ENCODE measurements at places on chromosomes 2 and 18.

GRCh38 chr2:30871980-30872789 is 64.9 kb upstream of the CAPN13 start:
- DNase-seq: no peak

GRCh38 chr2:37653093-37653492 is 18.3 kb downstream of the CDC42EP3 start:
- no peak for DNase-seq

DNA sequence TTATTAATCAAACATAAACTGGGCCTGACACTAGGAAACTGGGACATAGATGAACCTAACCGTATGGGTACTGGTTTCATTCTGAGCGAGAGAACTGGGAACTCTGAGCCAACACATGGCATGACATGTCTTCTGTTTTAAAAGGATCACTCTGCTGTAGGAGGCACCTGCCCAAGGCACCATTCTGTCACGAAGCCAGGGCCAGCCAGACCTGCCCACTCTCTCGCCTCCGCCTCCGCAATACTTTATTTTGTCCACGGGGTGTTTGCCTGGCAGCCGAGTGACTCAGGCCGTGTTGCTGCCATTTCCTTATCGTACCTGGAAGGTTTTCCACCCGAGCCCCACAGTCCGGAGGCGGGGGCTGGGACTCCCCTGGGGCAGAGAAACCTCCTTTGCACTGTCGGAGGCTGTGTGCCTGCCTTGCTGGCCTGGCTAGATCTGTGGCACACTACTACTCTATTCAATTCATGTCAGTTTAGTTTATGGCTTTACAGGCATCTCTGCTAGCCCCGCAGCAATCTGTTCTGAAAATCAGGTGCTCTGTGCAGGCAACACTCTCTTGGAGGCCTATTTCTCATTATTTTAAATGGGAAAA is 120.4 kb upstream of the ACKR3 start:
- DNase-seq: no peak

DNA sequence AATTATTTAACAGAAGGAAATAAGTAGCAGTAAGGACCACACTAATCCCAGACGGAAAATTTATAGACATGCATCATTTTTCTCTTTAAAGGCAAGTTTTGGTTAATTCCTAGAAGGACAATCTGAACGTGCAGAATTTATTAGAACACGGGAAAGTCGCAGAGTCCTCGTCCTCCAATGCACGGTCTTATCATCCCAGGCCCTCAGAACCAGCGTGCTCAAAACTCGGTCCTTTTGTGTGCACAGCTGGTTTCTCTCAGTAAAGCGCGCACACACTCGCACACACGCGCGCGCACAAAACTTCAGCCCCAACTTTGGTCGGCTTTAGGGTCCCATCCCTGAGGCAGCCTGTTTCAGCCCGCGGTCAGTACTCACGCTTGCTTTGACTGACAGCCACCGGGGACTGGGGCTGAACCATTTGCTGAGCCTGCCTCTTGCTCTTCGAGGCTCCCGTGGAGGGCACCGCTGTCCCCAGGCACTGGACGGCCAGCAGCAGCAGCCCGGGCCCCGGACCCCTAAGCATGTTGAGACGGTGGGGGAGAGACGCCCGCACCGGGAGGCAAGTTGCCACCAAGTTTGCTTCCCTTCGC is 493 bp downstream of the FN1 start:
- DNase-seq: no peak

- DNase-seq: no peak
These were observed 126.5 kb downstream of the GALR1 start for GRCh38 chr18:77376043-77376732.

DNA sequence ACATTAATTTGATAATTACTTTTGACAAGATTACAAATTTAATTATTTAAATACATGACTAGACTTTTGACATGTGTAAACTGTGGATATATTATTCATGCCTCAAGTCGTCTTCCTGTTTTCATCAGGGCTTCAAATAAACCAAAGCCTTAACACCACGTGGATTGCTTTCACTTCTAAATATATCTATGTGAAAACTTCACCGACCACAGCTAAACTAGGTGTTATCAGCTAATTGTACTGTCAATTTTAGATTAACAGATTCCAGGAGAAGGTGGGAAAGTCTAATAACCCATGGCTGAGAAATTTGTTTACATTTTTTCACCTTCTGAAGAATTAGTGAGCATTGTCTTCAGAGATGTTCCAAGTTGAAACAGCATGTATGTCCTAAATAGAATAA is 494.7 kb upstream of the FAM98A start:
- DNase-seq: no peak

GRCh38 chr2:1811258-1811970 is 67.1 kb upstream of the PXDN start:
- no peak for DNase-seq

DNA sequence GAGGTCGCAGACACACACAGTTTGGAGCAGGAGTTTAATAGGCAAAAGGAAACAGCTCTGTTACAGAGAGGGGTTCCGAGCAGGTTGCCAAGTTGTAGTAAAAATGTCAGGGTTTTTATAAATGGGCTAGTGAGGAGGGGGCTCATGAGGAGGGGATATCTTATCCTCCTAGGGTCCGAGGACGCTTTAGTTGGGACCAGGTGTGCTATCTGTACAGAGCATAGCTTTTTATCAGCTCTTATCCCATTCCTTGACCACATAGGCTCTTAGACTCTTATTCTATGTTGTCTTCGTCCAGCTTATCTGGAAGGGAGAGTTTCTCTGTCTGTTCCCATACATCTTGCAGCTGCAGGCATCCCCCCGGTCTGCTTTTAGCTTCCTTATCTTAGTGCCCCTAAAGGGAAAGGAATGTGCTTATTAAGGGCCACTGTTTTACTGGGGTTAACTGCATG is 44.7 kb downstream of the PDK1 start:
- no peak for DNase-seq

- DNase-seq: no peak
These were observed 65.8 kb downstream of the DCDC2C start for GRCh38 chr2:3768960-3769765.

GRCh38 chr18:77079954-77080682 is 52.5 kb downstream of the MBP start:
- DNase-seq: no peak

DNA sequence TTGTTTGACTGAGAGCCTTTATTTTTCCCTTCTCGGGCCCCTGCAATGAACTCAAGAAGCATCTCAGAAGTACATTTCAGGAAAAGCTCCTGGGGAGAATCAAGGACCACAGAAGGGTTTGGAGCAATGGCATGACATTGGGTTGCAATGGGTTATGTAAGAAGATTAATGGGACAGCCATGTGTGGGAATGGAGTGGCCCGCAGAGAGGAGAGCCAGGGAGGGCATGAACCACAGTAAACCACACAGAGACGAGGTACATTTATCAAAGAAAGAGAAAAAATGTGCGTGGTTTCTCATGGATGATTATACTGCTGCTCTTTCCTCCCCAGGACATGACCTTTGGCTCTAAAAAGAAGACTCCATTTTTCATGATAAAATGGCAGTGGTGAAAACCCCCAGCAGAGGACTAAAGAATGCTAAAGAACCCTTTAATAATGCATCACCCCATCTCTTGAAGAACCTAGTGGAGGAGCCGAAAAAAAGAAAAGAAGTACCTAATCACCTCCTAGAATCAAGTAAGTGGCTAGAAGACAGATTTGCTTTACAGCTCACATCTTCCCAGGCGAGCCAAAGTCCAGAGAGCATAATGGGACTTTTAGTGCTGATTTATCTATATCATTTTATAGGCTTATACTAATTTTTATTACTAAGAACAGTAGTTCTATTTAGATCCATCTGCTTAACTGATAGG is 1.7 kb downstream of the CFAP221 start:
- DNase-seq: no peak

All from stimulated activated CD4-positive, alpha-beta T cell treated with anti-CD3 and anti-CD28 coated beads, Interleukin-1b, Interleukin-23, amount 100 ng/mL, for 1 hour (primary cell).